ENCODE measurements at places on chromosomes 5 and 9.

DNA sequence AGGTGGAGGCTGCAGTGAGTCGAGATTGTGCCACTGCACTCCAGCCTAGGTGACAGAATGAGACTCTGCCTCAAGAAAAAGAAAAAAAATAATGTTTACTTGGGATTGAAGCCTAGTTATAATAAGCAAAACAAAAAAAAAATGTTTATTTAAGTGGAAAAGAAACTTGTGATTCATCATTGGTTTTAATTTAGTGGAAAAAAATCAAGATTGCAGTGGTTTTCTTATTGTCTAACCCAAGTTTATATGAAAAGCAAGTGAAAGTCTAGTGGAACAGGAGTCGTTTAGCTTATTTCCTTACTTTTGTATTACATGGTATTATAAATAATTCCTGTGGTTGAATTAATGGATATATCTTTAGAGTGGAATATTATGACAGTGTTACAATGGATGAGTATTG is 8.4 kb downstream of the CNOT8 start:
- no peak for DNase-seq

DNA sequence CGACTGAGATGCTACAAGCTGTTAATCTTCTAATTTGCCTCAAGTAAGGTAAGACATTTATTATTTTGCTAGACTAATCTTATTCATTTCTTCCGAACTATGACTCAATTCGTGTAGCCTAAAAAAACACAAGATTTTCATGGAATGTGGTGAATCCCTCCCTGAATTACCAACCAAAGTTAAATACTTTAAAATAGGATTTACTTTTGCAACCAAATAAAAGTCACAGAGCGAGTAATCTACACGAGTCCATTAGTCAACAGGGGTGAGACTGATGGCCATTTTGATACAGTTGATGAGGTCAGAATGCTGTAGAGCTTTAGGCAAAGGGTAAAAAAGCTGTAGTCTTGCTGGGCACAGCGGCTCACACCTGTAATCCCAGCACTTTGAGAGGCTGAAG is 13.1 kb upstream of the BNC2 start:
- no peak for DNase-seq

DNA sequence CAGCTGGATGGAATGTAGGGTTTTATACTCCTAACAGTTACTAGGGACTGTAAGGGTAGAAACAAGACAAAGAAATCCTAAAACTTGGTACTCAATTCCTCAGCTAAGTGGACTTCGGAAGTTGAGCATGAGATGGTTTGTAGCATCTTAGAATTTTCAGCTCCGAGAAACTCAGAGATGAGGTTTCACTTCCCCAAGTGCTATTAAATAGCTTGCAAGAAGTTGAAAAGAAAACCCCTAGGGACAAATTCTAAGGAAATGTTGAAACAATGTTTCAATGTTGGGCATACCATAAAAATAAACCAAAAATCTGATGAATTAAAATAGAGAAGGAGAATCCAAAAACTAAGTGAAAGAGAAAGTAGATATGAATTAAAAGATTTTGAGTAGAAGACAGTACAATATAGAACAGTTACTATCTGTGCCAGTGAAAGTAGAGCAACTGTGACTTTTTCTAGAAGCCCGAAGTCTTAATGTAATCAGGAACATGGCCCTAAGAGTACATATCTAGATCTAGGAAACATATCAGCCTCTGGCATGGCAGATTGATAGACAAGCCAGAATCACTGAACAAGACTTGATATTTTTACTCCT is 308.6 kb upstream of the RGMB start:
- DNase-seq, result no peak

DNA sequence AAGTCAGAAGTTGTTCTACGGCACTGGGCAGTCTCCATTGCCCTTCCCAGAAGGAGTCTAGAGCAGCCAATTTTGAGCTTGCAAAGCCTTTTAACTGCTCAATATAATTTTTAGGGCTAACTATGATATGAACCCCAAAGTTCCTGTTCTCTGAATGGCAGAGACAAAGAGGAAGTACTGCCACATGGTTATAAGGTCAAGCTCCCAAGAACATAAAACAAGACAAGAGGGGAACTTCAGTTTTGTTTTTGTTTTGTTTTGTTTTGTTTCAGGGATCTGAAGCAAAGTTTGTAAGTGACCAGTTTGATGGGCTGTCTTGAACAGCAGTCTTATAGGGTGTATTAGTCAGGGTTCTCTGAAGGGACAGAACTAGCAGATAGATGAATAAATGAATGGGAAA is 11.9 kb upstream of the SMC2 start:
- no peak for DNase-seq

DNA sequence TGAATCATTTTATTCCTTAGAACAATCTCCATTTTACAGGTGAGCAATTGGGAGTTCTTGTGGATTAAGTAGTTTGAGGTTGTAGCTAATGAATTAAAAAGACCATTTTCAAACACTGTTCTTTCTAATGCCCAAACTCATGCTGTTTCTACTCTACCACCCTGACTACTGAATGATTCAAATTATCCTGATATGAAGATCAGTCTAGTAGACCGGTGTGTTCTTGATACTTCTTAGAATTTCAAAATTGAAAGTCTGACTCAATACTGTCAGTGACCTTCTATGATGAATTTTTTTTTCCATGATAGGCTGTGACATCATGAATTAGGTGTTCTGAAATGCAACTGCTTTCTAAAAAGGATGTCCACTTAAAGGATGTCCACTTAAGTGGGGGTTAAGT is 515.5 kb downstream of the DMAC1 start:
- no peak for DNase-seq

GRCh38 chr5:171835066-171835465 is 49.4 kb downstream of the SMIM23 start:
- DNase-seq, result no peak

- no peak for DNase-seq
Measured at GRCh38 chr9:72401396-72401795, 36.4 kb upstream of the ZFAND5 start.
